ENCODE measurements at places on chromosomes 6 and 20.

DNA sequence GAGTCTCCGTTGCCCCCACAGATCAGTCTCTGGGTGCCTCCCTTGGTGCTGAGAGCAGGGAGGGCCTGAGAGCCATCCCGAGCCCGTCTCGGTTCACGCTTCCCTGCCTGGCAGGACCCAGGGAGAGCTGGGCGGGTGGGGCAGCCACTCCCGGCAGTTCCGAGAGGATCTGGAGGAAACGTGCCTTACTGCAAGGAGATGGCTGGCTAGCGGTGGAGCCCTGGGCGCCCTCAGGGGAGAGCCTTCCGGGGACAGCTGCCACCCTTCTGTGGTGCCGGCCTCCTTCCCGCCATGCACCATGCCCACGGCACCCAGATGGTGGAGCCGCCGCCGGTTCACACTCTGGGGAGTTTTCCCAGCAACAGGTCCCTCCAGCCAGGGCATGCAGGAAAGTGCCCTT, 45.8 kb upstream of the SLCO4A1 start:
- no peak for DNase-seq

GRCh38 chr6:110400208-110400607, 15.2 kb downstream of the DDO start:
- DNase-seq = no peak

GRCh38 chr6:6703699-6704098, 115.2 kb downstream of the LY86 start:
- DNase-seq = no peak

GRCh38 chr20:8155229-8155628, 23.2 kb downstream of the PLCB1 start:
- DNase-seq = no peak

DNA sequence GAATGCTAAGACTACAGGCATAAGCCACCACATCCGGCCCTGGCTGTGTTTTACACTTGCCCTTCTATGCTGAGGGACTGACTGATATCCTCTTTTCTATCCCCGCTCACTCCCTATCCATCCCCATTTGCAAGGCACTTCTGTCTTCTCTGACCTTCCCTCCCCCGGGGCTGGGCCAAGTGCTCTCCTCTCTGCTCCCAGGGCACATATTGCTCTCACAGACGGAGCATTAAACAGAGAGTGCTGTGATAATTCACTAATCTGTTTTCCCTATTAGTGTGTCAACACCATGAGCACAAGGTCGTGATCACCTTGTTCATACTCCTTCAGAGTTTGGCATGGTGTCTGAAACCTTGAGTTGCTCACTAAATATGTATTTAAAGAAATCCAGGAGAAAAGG, 9.0 kb upstream of the SLC2A12 start:
- DNase-seq = no peak

- DNase-seq = no peak
Measured at GRCh38 chr6:105680131-105680530, 277.2 kb upstream of the PREP start.

- no peak for DNase-seq
Measured at GRCh38 chr6:87660226-87660911, 41.7 kb downstream of the AKIRIN2 start.

DNA sequence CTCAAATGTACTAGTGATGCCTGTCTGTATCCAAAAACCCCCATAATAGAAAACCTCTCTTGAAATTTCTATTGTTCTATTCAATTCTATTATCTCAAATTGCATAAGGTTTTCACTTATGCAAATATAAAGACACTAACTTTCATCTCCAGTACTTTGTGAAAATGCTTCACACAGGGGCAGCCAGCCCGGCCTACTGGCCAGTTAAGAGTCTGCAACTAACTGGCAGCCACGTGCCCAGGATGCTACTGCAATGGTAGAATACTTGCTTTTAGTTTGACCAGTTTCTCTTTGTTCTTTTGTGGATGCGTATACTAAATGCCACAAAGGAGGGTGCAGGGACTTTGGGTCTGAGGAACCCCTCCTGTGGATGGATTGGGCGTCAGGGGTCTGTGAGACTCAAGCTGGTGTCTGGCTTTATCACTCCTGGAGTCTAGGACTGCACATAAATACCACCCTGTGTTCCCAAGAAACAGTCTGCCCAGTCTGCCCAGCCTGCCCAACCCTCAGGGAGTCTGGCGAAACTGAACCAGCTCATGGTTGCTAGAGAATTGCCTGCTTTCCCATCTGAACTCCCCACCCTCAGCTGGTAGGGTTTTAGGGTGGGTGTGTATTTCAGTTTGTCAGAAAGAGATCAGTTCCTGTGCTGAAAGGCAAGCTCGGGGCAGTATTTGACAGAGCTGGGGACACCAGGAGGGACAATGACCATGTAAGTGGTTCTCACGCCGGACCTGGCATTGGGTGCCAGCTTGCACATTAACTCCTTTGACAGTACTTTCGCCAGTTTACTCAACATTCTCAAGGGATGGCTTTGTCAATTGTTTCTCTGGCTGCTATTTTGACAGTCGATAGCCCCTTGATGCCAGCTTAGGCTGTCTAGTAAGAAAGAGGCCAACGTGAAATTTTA, 558.2 kb upstream of the JAG1 start:
- no peak for DNase-seq

GRCh38 chr20:17589161-17589834, 19.4 kb downstream of the DSTN start:
- DNase-seq = no peak

DNA sequence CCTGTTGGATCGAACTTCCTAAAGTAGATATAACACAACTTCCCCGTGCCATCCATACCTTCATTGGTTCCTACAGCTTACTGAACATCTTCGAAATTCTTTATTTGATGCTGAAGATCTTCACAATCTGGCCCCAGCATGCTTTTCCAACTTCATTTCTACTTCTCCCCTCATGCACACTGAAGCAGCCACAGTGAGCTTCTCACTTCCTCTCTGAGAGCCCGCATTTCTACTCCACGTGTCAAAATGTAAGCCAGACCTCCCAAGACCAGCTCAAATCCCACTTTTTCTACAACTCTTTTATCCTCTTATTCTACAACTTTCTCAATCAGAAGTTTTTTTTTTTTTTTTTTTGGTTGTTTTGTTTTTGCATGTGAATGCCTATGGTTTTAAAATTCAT, 254.7 kb downstream of the GMPR start:
- DNase-seq = no peak

GRCh38 chr6:161200610-161201370, 73.1 kb downstream of the AGPAT4 start:
- no peak for DNase-seq

DNA sequence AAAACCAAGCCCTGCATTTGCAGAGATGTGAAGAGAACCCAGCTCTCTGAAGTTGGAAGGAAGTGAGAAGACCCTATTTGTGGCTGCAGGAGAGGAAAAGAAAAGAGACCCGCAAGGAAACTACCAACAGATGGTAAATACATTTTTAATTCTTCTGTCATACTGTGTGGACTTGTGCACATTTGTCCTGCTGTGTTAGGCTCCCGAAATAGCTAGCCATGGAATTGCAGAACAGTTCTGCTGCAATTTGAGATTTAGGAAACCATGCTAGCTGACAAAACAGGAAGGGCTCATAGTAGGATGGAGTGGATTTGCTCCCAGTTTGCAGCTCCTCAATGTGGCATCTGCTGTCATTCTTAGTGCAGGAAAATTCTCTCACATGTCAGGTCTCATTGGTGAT, 12.1 kb upstream of the ATXN1 start:
- DNase-seq = no peak

DNA sequence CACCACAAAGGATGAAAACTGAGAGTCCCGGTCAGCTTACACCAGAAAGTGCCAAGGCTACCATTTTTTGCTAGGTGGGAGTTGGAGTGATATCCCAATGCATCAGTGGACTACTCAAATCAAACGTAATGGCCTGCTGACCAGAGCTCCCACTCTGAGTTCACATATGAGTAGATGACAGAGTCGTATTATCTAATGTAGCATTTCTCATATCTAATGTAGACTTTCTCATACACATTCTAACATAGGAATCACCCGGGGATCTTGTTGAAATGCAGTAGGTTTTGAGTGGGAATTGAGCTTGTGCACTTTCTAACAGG, 38.4 kb upstream of the FUCA2 start:
- DNase-seq = no peak

GRCh38 chr6:43119482-43119881, 43.4 kb downstream of the PTK7 start:
- DNase-seq = no peak

DNA sequence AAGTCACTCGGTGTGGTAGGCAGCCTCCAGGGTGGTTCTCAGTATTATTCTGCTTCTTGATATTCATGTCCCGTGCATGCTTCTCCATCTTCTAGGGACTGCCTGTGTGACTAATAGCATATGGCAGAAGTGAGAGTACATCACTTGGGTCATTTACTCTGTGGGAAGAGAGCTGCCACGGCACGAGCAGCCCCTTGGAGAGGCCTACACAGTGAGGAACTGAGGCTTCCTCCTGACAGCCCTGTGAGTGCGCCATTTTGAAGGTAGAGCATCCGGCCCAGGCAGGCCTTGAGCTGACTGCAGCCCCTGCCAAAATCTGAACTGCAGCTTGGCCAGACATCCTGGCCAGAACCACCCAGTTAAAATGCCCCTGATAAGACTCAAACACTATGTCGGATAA, 17.3 kb upstream of the MCUR1 start:
- no peak for DNase-seq

GRCh38 chr6:117233145-117233544, 32.2 kb upstream of the VGLL2 start:
- peak; percentile 8 for DNase-seq

DNA sequence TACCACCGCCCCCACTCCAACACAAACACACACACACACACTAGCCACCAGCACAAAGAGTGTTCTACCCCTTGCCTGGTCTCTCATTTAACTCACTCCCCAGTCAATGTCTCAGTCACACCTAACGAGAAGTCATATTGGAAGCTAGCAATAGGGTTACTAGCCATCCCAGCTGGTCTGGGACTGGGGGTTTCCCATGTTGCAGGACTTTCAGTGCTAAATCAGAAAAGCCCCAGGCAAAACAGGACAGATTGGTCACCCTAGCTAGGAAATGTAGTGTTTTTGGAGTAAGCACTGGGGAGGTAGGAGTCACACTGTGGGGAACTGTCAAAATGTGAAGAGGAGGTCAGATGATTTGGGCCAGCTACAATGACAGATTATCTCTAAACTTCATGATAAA, 158.1 kb downstream of the UNC5CL start:
- no peak for DNase-seq

DNA sequence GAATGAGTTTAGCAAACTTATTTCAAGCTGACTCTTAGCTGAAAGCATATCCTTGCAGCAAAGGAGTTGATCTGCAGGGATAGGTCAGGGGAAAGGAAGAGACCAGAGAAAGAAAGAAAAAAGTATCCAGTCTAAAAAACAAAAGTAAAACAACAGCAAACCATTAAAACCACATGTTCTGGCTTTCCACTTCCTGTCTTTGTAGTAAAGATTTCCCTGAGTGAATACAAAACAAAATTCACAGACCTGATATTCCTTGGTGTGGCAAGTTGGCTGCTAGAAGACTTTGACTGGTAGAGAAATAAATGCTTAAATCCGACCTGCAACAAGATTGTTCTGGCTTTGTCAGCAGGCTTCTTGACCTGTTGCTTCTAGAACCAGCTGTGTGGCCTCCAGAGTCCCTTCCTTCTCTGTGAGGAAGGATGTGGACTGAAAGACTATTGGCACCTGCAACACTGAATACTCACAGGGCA, 23.4 kb upstream of the MCM3 start:
- no peak for DNase-seq

All from hindlimb muscle (tissue), 1 donor.